Stimulated activated CD4-positive, alpha-beta T cell treated with anti-CD3 and anti-CD28 coated beads, Interleukin-4, amount 100 ng/mL, for 4 hours (primary cell): ENCODE measurements at places on chromosomes 12 and 14.

DNA sequence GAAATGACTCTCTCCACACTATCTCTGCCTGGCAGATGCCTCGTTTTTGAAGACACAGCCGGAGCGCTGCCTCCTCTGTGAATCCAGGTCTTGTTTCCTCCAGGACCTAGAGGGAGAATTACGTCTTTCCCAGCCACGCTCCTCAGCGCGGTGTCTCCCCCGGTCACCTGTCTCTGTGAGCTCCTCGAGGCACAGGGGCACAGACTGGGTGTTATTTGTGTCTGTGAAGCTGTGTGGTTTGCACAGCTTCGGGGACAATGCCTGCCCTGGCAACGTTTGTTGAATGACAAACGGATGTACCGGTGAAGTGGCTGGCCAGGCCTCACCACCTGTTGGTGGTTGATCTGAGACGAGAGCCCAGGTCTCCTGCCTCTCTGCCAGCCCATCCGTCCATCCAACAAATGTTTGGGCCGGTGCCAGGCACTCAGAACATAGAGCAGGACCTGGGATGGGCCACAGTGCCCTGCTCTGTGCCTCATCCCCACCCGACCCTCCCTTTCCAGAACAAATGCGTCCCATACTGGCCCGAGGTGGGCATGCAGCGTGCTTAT is 6.1 kb downstream of the PTPN6 start:
- no peak for DNase-seq

DNA sequence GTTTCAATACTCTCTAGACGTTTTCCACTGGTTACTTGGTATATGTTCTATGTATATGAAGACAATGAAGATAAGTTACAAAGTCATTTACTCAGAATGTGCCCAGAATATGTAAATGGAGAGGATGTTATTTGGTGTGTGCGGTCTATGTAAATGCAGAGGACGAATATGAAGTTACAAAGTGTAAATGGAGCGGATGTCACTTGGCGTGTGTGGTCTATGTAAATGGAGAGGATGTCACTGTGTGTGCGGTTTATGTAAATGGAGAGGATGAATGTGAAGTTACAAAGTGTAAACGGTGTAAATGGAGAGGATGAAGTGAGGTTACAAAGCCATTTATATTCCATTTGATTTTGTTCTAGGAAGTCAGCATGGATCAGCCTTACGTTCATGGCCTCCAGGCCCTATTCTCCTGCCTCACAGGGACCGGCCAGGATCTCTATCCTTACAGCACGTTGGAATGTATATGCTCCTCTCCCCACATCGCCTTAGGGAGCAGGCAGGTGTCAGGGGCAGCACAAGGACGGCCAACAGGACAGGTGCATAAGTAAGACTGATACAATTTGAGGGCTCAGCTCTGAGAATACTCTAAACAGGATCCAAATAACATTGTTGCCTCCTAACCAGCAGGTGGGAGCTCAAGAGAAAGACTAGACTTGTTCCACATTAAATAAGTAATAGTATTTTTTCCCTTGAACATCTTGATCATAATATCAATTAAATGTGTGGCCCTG is 42.4 kb downstream of the GLRX5 start:
- DNase-seq, result no peak

- no peak for DNase-seq
These were observed 120.3 kb upstream of the SLC38A4 start for GRCh38 chr12:46946137-46946536.

DNA sequence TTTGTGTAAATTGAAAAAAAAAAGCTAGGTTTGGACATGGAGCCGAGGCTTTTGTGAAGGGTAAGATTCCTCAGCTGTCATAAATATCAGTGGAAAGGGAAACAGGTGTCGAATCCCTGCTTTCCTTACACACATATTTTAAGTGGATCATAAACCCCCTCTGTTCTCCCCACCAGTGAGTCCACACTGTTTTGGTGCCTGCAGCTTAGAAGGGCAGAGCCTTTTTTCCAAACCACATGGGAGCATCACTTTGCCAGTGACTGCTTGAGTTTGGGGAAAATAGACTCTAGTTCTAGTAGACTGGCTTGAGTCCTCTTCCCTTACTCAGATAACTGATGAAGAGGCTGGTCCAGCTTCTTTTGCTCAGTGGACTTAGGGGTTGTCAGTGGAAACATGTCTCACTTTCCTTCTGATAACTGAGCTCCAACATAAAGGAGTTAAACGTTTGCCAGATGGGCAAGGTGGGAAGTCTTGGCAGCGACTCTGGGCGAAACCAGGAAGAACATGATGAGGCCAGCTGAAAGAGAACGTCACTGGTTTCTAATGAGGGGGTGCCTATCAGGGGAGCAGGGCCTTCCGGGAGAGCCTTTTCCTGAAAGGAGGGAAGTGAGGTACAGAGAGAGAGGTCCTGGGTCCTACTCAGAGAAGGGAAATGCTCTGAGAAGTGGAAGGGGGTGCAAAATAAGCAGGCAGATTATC is 168.1 kb upstream of the PARP11 start:
- DNase-seq, result no peak

- DNase-seq, result no peak
These were observed 28.0 kb upstream of the PLEKHG6 start for GRCh38 chr12:6282453-6282840.

- no peak for DNase-seq
These were observed 281.0 kb upstream of the CRY1 start for GRCh38 chr12:107374161-107374840.

- peak; percentile 57 for DNase-seq
These were observed 9.8 kb upstream of the HSP90AA1 start for GRCh38 chr14:102096569-102097188.

GRCh38 chr14:63692310-63693020 is 35.4 kb downstream of the SGPP1 start:
- DNase-seq, result no peak

DNA sequence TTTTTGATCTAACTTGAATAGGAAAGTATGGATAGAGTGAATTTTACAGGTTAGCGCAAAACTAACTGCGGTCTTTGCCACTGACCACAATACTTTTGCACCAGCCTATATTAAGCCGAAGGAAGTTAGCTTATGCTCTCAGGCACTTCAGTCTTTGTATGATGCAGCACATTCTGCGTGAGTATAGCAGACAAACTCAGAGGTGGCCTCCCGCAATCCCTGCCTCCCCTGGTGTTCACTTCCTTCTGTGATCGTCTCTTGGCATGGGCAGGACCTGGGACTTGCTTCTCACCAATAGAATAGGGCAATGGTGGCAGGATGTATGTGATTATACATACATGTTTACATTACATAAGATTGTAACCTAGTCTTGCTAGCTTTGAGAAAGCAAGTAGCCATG is 10.3 kb upstream of the SLC6A13 start:
- DNase-seq, result no peak

- no peak for DNase-seq
These were observed 213.1 kb upstream of the RTL1 start for GRCh38 chr14:101116486-101117130.

GRCh38 chr12:109165599-109165998 is 49.2 kb downstream of the ACACB start:
- DNase-seq, result no peak

- DNase-seq, result no peak
These were observed 145.6 kb downstream of the LRIG3 start for GRCh38 chr12:58774731-58775130.

DNA sequence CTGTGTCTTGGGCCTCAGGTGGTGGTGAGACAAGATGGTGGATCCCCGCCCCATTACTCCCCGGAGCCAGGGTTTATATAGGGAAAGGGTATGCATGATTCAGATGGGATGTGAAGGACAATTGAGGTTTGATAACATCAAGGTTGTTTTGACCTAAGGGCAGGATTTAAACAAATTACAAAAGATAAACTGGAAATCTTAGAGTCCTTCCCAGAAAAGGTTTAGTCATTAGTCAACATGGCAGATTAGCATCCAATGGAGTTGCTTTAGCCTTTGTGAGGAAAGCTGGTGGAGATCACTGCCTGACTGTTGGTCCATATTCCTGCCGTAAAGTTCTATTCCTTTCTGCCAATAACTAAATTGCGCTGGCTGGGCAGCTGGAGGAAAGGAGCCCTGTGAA is 15.6 kb upstream of the FRMD6 start:
- DNase-seq, result no peak

- DNase-seq, result no peak
These were observed 163.0 kb downstream of the ADCK1 start for GRCh38 chr14:77962731-77963520.

DNA sequence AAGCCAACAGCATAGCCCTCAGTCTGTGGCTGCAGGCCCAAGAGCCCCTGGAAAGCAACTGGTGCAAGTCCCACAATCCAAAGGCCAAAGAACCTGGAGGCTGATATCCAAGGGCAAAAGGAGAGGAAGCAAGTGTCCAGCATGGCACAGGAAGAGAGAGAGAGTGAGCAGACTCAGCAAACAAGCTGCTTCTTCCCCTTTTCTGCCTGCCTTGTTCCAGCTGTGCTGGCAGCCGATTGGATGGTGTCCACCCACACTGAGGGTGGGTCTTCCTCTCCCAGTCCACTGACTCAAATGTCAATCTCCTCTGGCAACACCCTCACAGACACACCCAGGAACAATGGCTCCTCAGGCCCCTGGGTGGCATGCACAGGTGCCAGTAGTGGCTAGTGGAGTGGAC is 33.5 kb downstream of the SMCO2 start:
- no peak for DNase-seq

- DNase-seq, result no peak
These were observed 88.0 kb downstream of the EPS8 start for GRCh38 chr12:15701206-15701605.

GRCh38 chr14:68444449-68445168 is 348.3 kb downstream of the ZFP36L1 start:
- no peak for DNase-seq

- DNase-seq, result no peak
These were observed 13.8 kb downstream of the NFKBIA start for GRCh38 chr14:35390577-35391387.

GRCh38 chr12:108440736-108441135 is 74.3 kb upstream of the FICD start:
- DNase-seq, result no peak

DNA sequence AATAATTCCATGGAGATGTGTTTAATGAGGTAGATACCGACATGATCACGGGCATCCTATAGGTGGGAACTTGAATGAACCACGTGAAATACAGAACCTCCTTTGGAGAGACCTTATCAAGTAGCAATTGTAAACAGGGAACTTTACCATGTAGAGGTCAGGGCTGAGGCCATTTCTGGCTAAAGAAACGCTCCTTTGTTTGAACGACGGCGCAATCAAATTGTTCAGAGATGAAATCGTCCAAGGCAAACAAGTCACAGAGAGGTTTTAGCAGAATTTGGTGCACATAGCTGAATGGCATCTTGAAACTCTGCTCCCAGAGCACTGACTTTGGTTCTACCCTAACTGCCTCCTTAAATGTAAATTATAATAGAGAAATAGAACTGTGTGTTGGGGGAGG is 9.8 kb downstream of the PRIMA1 start:
- no peak for DNase-seq

- no peak for DNase-seq
These were observed 2.4 kb downstream of the SLC41A2 start for GRCh38 chr12:104955703-104956102.

DNA sequence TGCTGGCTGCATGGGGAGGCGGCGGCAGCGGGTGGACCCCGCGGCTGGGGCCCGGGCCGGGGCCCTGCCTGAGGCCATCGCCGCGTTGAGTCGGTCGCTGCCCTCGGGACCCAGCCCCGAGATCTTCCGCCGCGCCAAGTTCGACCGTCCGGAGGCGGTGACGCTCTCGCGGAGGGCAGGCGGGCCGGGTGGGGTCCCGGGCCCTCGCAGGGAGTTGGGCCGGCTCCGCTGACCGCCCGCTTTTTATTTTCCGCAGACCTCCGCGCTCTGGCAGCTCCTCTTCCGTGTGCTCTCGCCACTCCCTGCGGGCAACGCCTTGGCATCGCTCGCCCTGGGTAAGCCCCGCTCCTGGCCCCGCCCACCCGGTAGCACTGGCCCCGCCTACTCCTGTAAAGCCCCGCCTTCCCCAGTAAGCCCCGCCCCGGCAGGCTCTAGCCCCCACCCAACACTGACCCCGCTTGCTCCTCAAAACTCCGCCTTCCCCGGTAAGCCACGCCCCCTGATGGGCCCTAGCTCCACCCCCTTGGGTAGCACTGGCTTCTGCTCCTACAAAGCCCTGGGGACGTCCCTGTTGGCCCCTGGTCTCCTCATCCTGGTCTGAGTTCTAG is 424 bp downstream of the TEDC1 start:
- DNase-seq, result peak; percentile 80

GRCh38 chr14:21734457-21735074 is 60.9 kb upstream of the OR4E1 start:
- DNase-seq, result peak; percentile 23

- no peak for DNase-seq
These were observed 499.3 kb upstream of the TMEM132C start for GRCh38 chr12:127767656-127768055.

GRCh38 chr14:96514694-96515093 is 12.5 kb downstream of the PAPOLA start:
- DNase-seq, result no peak

DNA sequence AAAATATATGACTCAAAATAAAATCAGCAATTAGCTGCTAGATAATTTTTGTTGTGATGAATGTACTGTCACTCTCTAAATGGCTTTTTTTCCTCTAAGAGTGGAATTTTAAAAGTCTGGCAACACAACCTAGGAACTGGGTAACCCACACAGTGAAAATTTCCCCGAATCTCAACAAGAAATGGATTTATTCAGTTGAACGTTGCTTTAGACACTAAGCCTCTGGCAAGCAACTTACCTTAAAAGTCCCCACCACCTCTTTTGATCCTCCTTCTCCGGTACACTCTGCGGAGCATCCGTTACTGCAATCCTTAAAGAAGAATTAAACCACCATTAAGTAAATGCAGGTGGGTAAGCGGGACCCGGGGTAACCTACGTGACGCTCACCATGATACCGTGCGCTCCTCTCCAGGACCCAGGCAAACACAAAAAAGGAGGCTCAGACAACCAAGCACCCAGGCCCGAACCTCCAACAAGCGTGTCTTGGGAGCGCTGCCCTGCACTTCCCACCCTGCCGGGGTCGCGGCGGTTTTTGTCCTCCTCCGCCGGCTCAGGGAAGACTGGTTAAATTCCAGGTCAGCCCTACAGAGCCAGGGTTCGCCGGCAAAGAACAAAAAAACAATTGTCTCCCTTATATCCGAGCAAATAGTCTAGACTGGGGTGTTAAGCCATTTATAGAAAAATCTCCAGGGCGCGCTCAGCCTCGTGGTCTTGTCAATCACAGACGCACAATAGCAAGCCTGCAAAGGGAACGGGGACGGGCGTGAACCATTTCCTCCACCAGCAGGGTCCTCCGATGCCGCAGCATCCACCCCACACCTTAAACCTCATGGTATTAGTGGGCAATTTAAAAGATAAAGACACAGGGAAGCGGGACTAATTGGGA is 47.1 kb downstream of the BCAT1 start:
- no peak for DNase-seq

- DNase-seq, result peak; percentile 80
These were observed at the start of gene PNP for GRCh38 chr14:20469242-20469889. PNP (plus strand) TSS chr14:20469406; CDS start chr14:20469525, 119 bp downstream.

- DNase-seq, result no peak
These were observed 171.6 kb downstream of the CALM1 start for GRCh38 chr14:90568405-90568804.

DNA sequence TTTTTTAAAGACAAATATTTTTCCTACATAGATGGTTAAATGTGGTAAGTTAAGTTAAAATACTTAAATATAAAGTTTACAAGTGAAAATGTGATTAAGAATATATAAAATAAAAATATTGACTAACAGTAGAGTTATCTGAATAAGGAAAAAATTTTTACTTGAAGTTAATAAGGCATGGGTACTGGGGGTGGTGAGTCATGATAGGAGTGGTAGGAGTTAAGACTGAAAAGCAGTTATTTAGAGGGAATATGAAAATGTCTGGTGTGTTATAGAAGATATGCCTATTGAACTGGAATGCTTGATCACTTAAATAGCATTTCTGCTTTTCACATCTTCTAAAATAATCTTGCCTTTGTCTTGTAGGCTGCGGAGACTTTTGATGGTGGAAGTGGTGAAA is 68.7 kb downstream of the CCDC91 start:
- DNase-seq, result no peak
